ENCODE measurements at places on chromosomes 3 and 15. TPM values are rescaled to one million over a fixed set of nuclear protein-coding genes. Genes with fewer than 3 reads are reported as not detected.

Gene C3orf22
- not detected for total RNA-seq

Gene TRH
- not detected for total RNA-seq

Gene KBTBD13
- total RNA-seq: not detected

Gene ANKRD34C
- total RNA-seq: not detected

Gene SERPINI2
- total RNA-seq: not detected

Gene MASP1
- total RNA-seq: 328 TPM

Gene SNTN
- not detected for total RNA-seq

Gene PIERCE2
- 3.1 TPM for total RNA-seq

Gene HTR3C
- total RNA-seq: not detected

Gene SLC51A
- not detected for total RNA-seq

Gene VILL
- total RNA-seq: 6.7 TPM

Gene FGF12
- total RNA-seq: 0.17 TPM

Gene MRAS
- total RNA-seq: 48.0 TPM

Gene CCRL2
- total RNA-seq: 0.26 TPM

Gene CCDC9B
- 38.0 TPM for total RNA-seq

Gene AP3B2
- total RNA-seq: 0.17 TPM

Gene LSAMP
- 4.8 TPM for total RNA-seq

Gene NRROS
- total RNA-seq: under 0.01 TPM

Gene GOLGA6B
- total RNA-seq: not detected

Gene CNTN4
- total RNA-seq: 0.51 TPM

Gene LDHAL6B
- not detected for total RNA-seq

Gene CEP97
- 10.8 TPM for total RNA-seq

Gene MEF2A
- 14.9 TPM for total RNA-seq

Gene DOCK3
- 0.17 TPM for total RNA-seq

Gene SPATA12
- not detected for total RNA-seq

Gene AMIGO3
- total RNA-seq: under 0.01 TPM

Gene SV2B
- total RNA-seq: under 0.01 TPM

Gene AGBL1
- total RNA-seq: not detected

Gene STRA6
- total RNA-seq: 0.17 TPM

Gene SCN11A
- total RNA-seq: under 0.01 TPM

Gene ASB14
- total RNA-seq: not detected

Gene ARF4
- total RNA-seq: 121 TPM

Gene PRR20G
- not detected for total RNA-seq

Gene DYNLT2B
- total RNA-seq: 9.1 TPM

Gene IL17RD
- 2.1 TPM for total RNA-seq

Gene ST3GAL6
- total RNA-seq: 2.6 TPM
